Fibroblast of skin of abdomen (primary cell): ENCODE measurements at places on chromosomes 11 and 22.

DNA sequence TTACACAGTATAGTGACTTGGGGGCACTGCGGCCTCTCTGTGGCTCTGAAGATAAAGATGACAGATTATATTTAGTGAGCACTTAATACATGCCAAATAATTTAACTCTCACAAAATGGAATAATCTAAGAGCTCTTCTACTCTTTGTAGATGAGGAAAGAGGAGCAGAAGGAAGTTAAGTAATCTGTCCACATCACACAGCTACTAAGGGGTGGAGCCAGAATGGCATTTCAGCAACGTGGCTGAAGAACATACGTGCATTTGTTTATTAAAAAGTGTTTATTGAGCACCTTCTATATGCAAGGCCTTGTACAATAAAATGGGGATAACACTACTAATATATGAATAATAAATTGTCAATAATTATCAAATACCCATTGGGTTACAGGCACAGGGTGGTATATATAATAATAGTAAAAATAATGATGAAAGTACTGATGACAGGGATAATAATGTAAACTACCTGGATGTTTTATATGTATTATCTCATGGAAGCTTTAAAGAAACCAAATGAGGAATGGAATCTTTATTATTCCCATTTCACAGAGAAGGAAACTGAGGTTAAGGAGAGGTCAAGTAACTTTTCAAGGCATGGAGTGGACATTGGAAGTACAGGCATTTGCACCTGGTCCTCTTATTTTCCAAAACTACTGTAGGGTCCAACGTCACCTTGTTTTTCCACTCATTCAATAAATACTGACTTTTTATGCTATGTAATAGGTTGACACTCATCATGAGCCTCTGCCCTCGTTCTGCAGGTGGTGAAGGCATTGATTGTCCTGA is 38.0 kb upstream of the IL17RA start:
- no peak for DNase-seq

GRCh38 chr11:64264371-64264852 is 13.1 kb downstream of the PLCB3 start:
- DNase-seq, result no peak

DNA sequence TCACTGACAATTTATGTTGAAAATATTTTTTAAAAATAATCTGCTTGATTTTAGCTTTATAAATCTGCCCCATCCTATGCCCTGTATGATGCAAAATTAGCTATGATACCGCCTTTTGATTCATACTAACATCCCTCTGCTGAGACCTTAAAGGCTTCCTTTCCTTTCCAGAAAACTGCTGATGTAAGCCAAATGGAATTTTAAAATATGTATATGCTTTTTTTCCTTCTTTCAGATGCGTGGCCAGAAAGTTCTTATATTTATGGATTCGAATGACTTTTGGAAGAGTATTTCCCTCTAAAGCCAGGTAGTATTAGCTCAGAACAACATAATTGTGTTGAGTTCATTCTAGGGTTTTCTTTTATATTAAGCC is 34.5 kb downstream of the SFI1 start:
- peak; percentile 54 for DNase-seq

DNA sequence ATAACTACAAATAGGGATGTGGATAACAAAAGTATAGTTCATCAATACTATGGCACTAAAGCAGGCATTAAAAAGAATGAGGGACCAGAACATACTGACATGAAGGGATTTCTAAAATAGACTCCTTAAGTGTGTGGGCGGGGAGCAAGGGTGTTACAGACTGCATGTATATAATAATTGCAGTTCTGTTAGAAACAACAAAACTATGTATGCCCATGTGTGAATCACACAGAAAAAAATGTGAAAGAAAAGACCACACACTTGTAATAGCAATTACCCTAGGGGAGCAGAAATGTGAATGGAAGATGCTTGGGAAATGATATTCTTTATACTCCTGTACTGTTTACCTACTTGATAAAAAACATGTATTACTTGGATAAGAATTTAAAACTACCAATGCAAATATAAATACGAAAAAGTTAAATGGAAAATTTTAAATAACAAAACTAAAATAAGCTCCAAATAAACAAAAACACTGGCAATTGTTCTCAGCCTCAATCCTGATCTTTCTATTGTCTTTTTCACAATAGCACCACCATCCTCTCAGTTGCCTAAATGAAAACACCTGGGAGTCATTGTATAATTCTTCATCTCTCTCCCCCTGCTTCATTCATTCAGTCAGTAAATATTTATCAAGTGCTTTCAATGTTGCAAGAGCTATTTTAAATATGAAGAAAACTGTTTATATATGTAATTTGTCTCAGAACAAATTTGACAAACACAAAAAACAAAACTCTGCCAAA is 129.8 kb downstream of the FCHSD2 start:
- peak; percentile 66 for DNase-seq

- no peak for DNase-seq
Measured at GRCh38 chr11:66432597-66432996, 6.1 kb downstream of the MRPL11 start.

DNA sequence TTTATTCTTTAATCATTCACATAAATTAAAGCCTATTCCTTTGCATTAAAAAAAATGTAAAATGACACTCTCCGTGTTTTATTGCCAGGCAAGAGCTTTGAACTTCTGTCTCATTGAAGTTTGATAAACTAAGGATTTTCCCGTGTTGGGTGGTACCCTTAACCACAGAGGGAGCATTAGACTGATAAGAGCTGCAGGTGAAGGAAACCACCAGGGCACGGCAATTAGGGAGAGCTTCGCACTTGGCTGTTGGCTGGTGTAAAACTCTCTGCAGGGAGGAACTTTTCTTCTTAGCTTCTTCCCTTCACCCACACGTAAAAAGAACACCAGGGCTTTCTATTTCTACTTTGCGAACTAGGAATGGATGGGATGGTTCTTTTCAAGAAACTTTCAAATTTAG is 47.0 kb downstream of the CSTPP1 start:
- DNase-seq, result no peak
